PC-3 (cell line): ENCODE measurements at places on chromosomes 2 and 18. TPM values are rescaled to one million over a fixed set of nuclear protein-coding genes. Genes with fewer than 3 reads are reported as not detected.

GRCh38 chr18:79896738-79897137 lies 54.7 kb downstream of the SLC66A2 start:
- DNase-seq, result no peak

- DNase-seq, result no peak
Observed at GRCh38 chr2:238908960-238909951, 61.4 kb downstream of the TWIST2 start.

DNA sequence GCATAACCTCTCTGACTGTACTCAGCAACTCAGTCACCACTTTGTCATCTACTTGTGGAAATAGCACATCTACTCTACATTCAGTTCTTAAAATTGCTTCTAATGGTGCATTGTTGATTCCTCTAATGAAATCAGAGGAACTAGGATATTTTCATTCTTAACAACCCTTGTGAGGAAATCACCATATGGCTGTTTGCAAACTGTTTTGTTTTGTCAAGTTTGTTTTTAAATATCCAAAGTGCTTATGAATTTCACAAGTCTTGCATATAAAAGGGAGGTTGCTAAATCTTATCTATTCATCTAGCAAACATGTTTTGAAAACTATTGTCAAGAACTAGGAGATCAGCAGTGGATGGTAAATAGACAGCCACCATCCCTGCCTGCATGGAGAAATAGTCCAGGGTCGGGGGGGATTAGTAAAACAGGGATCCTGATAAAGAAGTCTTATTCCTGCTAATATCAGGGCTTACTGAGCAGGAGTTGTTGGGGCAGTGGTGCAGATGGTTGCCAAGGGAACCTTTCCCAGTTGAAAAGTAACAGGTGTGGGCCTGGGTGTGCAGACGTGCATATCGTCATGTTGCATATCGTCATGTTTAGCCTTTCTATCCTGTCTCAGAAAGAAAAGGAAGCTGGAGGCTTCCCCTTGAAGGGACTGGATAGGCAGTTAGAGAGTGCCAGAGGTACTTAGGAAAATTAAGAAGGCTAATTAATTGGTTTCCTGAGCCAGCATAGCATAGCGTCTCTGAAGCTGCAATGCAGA lies 7.5 kb upstream of the MYO3B start:
- no peak for DNase-seq

- no peak for DNase-seq
Observed at GRCh38 chr18:513826-514530, 13.5 kb upstream of the COLEC12 start.

DNA sequence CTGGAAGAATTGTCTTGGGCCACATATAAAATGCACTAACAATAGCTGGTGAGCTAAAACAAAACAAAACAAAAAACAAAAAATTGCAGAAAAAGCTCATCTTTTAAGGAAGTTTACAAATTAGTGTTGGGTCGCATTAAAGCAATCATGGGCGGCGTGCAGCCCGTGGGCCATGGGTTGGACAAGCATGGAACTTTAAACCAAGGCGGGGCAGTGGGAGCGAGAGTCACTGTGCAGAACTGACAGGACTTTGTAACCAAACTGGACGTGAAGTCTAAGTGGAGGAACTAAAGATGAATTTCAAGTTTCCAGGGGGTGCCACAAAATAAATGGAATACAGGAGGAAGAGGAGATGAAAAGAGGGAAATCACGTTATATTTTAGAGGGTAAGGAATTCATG lies 80.7 kb downstream of the PSMG2 start:
- DNase-seq, result no peak

GRCh38 chr2:188713961-188714360 lies 260.2 kb upstream of the COL3A1 start:
- no peak for DNase-seq

Gene MRPL30
- total RNA-seq, result 39.7 and 42.8 TPM in 2 replicates
